CD4-positive, alpha-beta memory T cell (primary cell): ENCODE measurements at places on chromosomes 3 and 15.

DNA sequence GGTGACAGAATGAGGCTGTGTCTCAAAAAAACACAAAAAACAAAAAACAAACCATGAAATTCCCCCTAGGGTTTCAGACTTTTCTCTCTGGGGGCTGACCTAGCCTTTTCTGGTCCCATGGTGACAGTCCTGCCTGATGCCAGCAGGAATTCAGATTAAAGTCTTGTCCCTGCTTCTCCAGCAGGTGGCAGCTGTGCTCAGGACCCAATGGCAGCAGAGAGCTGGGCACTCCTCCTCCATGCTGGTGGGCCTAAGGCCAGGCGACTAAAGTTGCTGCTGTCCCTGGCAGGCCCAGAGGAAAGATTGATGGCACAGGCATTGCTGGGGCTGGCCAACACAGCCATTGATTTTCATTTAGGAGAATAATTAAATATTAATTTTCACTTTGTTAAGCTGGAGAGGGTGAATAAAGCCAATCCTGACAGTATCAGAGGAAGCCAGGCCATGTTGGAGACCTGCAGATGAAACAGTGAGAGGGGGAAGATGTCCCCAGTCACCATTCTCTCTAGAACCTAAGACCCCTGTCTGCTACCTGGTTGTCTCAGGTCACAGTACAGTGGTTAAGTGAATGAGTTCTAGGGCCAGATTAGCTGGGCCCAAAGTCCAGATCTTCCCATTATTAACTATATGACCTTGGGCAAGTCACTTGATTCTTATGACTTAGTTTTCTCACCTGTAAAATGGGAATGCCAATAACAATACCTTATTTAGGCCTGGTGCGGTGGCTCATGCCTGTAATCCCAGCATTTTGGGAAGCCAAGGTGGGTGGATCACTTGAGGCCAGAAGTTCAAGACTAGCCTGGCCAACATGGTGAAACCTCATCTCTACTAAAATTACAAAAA, 7.1 kb downstream of the CELF6 start:
- no peak overlapping the region for H3K27ac ChIP-seq
- no peaks in the 10 kb centered on the region for H3K27me3 ChIP-seq
- peak; percentile 57 for DNase-seq

DNA sequence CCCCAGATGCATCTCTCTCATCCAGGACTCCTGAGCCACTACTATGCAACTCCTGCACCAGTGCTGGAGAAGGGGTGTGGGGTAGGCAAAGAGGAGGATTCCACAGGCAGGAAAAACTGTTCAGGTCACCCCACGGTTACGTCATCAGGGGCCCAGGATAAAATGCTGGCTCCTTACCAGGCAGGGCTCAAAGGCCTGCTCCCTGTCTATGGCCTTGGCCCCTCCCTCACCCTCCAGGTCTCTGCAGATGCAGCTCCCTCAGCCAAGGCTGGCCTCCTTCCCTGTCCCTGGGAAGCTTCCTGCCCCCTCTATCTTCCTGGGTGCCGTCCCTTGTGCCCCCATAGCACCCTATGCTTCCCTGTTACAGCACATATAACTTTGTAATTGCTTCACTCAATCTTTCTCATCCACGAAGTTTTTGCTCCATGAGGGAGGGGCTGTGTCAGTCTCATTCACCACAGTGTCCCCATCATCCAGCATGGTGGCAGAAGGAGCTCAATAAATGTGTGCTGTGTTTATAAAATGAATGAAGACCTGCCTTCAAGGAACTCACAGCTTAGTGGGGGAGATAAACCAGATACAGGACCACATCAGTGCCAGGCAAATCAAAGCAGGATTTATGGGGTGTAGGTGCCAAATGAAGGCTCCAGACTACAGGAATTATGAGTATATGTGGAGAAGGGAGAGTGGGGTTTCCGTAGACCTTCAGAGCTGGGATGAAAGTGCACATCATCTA, 18.6 kb downstream of the KBTBD13 start:
- no peak overlapping the region for H3K4me3 ChIP-seq
- no peak for DNase-seq
- H3K36me3 ChIP-seq = peaks cover 13% of the 10 kb centered on the region
- no peaks in the 10 kb centered on the region for H3K4me1 ChIP-seq

DNA sequence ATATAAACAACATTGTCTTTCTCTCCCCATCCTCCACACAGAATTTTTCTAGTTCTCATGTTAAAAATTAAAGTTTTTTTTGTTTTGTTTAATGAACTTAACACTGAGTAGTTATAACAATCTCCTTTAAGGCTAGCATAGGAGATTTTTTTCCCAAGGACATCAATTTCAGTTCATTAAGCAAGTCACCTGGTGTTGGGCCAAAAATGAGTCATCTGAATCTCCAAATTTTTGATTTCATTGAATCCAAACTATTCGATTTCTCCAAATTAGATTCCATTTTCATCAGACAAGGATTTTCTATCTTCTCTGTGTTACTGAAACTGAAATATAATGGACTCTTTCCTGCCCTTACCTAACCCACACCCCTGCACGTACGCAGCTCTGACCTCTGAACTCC, 631.4 kb upstream of the MDFIC2 start:
- H3K27me3 ChIP-seq = no peaks in the 10 kb centered on the region
- no peaks in the 10 kb centered on the region for H3K36me3 ChIP-seq
- H3K4me1 ChIP-seq = no peaks in the 10 kb centered on the region
- no peak for DNase-seq
- H3K4me3 ChIP-seq = no peak overlapping the region

- no peak for DNase-seq
- no peaks in the 10 kb centered on the region for H3K4me1 ChIP-seq
- no peaks in the 10 kb centered on the region for H3K27me3 ChIP-seq
- no peak overlapping the region for H3K27ac ChIP-seq
Measured at GRCh38 chr15:83626171-83626802, 27.6 kb upstream of the ADAMTSL3 start.

DNA sequence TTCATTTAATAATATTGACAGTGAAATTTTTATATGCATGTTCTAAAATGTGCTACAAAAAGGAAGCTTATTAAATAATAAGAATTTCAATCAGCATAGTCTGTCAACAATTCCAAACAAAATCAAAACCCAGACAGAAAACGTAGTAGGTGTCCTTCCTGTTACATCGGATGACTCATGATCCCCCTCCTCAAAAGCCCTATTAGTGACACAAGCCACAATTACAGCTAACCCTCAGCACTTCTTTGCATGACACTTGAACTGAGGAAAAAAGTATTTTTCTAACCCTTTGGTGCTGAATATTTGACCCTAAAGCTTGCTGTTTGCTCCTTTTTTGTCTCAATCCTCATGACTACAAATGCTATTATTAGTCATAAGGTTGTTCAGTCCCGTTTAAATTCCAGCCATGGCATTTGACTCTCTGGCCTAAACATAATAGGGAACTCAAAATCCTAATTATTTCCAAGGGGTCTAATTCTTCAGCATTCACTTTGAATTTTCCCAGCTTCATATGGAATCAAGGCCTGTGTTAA, 78.1 kb downstream of the COL8A1 start:
- H3K27ac ChIP-seq = no peak overlapping the region
- H3K4me1 ChIP-seq = no peaks in the 10 kb centered on the region
- no peaks in the 10 kb centered on the region for H3K36me3 ChIP-seq

GRCh38 chr3:29099775-29100174, 181.1 kb upstream of the RBMS3 start:
- no peak overlapping the region for H3K27ac ChIP-seq
- H3K27me3 ChIP-seq = no peaks in the 10 kb centered on the region
- no peak for DNase-seq

DNA sequence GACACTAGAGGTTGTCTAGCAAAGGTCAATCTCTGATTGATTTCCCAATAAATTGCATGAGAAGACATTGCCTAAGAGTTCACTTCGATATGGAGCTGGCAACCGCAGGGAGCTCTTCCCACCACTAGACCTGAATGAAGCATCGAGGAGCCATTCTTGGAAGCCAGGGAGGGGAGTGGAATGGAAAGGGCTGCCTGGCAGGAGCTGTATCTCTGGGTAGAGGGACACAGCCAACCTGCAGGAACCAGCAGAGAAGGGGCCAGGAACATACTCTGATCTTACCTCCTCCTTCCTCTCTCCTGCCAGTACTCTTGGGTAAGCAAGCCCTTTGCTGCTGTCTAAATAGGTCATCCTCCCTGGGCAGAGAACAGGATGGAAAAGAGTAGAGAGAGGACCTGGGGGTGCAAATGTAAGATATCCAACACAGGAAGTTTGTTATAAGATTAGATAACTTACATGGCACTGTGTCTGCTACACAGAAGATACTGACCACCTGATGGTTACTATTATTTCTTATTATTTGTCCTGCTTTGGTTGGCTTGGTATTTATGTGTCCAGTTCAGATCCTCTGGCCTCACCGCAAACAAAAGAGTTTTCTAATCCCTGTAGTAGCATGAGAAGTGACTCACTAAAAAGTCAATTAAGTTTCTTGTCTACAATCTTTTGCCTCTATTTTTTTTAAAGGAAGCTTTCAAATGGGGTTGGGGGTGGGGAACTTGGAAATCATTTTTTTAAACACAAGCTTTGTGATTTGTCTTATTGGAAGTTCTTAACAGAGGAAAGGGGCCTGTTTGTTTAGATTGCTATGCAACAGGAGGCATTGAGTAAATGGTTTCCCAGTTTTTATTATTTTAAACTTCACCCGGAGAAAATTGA, 156.7 kb upstream of the TSC22D2 start:
- DNase-seq = no peak
- no peak overlapping the region for H3K4me3 ChIP-seq
- H3K27me3 ChIP-seq = peaks cover 5% of the 10 kb centered on the region
- no peaks in the 10 kb centered on the region for H3K4me1 ChIP-seq

DNA sequence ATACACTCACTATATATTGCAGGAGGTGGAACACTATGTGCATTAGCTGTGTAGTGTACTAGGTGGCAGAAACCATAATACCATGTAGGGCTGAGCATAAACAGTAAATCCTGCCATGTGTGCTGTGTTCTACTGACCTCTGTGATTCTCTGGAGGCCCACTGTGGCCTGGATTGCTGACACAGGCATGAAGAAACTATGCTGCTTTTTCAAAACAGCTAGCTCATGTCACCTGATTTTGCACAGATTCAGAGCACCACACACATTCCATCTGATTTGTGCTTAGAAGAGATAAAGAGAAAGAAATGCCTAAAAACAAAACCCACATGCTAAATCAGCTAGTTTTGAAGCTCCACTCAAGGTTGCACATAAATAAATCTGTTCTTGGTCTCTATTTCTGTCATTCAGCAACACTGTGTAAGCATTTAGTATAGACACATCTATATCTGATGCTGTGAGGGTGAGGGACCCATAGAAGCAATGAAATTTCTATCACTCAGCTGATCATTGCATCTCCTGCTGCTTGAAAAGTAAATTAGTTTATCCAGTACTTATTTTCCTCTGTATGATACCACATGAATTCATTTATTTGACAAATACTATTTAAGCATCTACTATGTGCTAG, 1007.7 kb upstream of the SEMA6D start:
- H3K36me3 ChIP-seq = no peaks in the 10 kb centered on the region
- H3K4me1 ChIP-seq = no peaks in the 10 kb centered on the region
- H3K27me3 ChIP-seq = no peaks in the 10 kb centered on the region
- no peak for DNase-seq
- H3K27ac ChIP-seq = no peak overlapping the region

DNA sequence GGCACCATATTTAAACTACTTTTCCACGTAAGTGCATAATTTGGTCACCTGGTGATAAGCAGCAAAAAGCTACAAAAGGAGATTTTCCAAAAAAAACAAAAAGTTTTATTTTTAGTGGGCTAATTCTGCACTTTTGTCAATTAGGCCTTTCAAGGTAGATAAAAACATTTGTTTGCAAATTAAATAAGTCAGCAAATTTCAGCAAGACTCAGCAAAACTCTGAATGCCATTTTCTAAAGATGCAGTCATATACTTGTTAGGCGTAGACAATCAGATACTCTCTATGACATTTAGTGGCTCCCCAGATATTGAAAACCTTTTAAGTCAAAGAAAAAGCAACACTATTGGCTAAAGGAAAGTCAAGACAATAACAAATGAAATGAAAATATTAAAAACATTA, 400.2 kb upstream of the GOLIM4 start:
- H3K27me3 ChIP-seq = no peaks in the 10 kb centered on the region
- no peak overlapping the region for H3K4me3 ChIP-seq
- DNase-seq = no peak
- H3K36me3 ChIP-seq = no peaks in the 10 kb centered on the region

GRCh38 chr15:70351941-70352774, 254.4 kb upstream of the TLE3 start:
- no peaks in the 10 kb centered on the region for H3K4me1 ChIP-seq
- H3K27me3 ChIP-seq = no peaks in the 10 kb centered on the region
- no peak for DNase-seq
- H3K36me3 ChIP-seq = no peaks in the 10 kb centered on the region
- H3K27ac ChIP-seq = no peak overlapping the region

GRCh38 chr15:101528108-101528916, 38.8 kb upstream of the PCSK6 start:
- H3K27ac ChIP-seq = no peak overlapping the region
- no peak for DNase-seq
- H3K4me3 ChIP-seq = no peak overlapping the region
- H3K27me3 ChIP-seq = no peaks in the 10 kb centered on the region

DNA sequence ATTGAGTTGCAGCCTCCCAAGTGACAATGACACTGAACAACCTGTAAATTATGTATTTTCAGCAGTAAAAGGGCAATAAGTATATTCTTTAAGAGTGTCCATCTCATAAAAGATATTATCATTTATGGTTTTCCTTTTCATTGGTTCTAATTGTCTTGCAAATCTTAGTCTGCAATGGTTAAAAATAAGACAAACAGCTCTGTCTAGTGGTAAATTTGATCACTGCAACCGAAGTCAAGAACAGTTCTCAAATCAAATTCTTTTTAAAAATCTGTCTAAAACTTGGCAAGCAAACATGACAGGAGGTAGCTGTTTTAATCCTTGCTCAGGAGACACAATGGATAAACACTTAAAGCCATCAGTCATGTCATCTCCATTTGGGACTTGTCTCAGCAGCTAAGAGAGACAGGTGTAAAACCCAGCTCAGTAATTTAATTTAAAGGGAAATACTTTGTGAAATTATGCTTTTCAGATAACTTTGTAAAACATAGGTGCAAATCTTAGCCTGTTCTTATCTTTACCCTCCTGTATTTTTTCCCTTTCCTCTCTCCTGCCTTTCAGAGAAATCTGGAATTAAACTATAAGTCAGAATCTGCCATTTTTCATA, 150.3 kb upstream of the ARHGEF26 start:
- DNase-seq = no peak
- no peaks in the 10 kb centered on the region for H3K27me3 ChIP-seq
- H3K4me1 ChIP-seq = no peaks in the 10 kb centered on the region
- no peak overlapping the region for H3K27ac ChIP-seq
- H3K36me3 ChIP-seq = no peaks in the 10 kb centered on the region

- H3K36me3 ChIP-seq = no peaks in the 10 kb centered on the region
- no peak for DNase-seq
Measured at GRCh38 chr15:71245588-71245987, 130.3 kb downstream of the THSD4 start.
